ENCODE measurements at places on chromosomes 2 and 18.

DNA sequence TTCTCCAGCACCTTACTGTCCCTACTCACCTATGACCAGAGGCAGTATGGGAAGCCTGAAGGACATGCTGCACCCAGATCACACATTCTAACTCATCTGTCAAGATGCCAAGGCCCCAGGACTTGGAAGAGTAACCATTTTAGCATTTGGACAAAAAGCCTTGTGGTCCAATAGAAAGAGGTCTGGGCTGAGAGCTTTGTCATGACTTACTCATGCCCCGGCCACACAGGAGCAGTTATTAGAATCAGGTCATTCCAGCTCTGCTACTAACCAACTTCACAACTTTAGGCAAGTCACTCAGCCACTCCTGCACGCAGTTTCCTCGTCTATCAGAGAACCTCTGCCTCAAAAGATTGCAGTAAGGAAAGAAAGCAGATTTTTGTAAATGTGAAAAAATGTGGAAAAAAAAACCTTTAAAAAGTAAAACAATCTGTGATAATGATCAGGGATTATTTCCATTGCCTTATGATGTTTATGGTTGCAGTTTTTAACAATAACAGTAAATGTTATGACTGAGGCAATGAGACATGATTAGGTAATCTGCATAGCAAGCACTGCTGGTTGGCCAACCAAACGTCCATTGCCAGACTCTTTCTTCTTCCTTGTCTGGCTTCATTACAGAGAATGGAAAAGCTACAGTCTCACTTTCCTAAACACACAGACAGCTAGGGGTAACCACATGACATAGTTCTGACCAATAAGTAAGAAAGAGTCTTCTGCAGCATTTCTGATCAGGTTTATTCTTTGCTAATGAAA, 255.4 kb upstream of the CHAC2 start:
- no peak for DNase-seq

- DNase-seq, result no peak
Observed at GRCh38 chr2:121179467-121179866, 105.5 kb downstream of the TFCP2L1 start.

DNA sequence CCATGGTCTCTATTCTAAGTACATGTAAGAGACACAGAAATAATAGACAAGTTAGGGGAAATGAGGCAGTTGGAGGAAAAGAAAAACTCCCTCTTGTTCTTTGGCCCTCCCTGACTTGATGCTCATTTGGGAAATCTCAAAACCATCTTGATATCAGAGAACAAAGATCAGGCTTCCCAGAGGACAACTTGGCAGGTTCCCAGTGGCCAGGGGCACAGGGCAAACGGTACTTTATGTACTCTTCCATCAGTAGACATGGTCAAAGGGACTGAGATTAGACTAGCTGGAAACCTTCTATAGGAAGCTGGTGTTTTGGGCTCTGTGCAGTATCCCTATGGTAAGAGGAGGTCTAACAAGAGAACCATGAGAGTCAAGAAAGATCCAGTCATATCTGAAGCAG, 56.6 kb downstream of the NCKAP5 start:
- no peak for DNase-seq

- no peak for DNase-seq
Observed at GRCh38 chr18:50707855-50708469, 111.9 kb downstream of the MRO start.

GRCh38 chr2:61158356-61158955, 3.5 kb upstream of the C2orf74 start:
- no peak for DNase-seq

GRCh38 chr2:160345071-160345764, 145.1 kb upstream of the ITGB6 start:
- DNase-seq, result no peak

DNA sequence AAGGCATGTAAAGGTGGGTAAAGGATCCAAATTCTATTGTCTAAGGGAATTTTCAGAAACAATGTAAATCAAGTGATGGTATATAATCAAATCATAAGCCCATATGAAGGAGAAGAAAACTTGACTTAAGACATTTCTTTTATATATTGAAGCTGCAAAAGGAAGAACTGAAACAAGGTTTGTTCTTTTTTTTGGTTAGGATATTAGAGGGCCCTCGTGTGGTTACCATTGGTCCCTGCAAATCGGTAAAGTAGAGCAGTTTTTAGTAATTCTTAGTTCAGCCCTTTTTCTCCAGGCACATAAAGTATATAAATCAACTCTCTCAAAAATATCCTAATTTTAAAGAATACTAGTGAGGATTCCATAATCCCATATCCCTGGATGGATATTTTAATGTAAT, 105.6 kb upstream of the STK17B start:
- peak; percentile 39 for DNase-seq

- DNase-seq, result no peak
Observed at GRCh38 chr2:15357186-15357585, 203.9 kb downstream of the NBAS start.

DNA sequence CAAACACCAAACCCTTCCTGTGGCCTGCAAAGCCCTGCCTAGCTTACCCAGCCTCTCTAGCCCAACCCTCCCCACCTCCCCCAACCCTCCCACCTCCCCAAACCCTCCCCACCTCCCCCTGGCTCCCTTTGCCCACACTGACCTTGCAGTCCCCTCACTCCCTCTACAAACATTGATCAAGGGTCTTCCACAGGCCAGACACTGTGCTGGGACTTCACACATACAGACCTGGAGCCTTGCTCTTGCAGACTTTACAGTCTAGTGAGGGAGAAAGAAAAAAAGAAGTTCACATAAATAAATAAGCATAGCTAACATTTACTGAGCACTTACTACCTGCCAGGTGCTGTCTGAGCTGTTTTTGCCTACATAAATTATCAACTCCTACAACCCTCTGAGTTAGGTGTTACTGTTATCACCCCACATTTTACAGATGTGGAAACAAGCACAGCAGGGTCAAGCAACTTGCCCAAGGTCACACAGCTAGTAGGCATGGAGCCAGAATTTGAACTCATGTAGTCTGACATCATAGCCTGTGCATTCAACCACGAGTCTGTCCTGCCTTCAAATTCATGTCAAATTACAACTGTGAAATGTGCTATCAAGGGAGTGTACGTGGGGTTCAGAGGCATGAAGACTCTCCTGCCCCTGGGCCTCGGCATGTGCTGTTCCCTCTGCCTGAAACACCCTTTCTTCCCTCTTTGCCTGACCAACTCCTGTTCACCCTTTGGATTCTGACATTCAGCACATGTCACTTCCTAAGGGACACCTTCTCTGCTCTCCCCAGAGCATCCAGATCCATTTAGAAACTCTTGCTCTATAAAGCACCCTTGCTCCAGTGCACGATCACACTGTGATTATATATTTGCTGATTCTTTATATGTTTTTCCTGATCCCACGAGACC, 209.9 kb downstream of the TNS1 start:
- DNase-seq, result no peak

DNA sequence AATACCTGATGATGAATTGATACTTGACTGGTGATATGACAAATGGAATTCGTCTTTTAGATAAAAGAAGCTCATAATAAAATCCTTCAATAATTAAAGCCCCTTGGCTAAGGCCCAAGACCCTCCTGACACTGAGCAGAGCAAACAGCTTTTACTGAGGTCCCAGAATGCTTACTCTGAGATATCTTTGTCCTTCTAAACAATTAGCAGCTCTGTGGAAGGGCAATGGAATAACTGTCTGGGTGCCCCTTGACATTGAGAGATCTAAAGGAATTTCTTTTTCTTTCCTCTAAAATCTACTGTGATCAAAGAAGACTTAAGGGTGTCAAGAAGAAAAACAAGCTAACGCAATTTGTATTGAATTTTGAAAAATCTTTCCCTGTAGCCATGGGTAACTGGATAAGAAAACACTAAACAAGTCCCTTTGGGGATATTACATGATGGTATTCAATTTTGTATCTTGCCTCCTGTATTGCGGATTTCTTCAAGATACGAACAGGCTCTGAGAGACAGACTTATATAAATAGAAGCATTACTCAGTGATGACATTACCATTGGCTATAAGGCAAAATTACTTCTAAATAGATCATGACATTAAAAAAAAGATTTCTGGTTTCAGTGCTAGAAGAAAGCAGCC, 128.8 kb downstream of the MREG start:
- no peak for DNase-seq

- DNase-seq, result no peak
Observed at GRCh38 chr2:96530474-96531357, 5.8 kb upstream of the ARID5A start.

- no peak for DNase-seq
Observed at GRCh38 chr18:2237706-2238105, 333.6 kb downstream of the METTL4 start.

- DNase-seq, result no peak
Observed at GRCh38 chr2:117058366-117058765, 756.1 kb upstream of the DDX18 start.

- peak; percentile 16 for DNase-seq
Observed at GRCh38 chr2:20781656-20782265, 41.1 kb downstream of the LDAH start.

GRCh38 chr2:20578266-20578894, 72.5 kb downstream of the HS1BP3 start:
- DNase-seq, result no peak

DNA sequence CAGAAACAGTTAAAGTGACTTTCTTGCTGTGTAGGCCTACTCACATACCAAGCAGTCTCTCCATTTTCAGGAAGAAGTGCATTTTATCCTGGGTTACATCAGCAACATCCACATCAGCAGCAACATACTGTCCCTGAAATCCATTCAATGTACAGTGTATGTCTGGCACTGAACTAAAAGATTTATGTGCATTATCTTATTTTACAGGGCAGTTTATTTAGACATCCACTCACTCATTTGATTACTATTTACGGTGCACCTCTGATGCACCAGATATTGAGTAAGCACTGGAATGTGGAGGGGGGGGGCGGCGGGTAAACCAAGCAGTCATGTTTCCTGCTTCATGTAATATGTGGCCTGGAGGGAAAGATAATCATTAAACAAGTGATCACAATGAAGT, 1128.2 kb downstream of the BCL11A start:
- no peak for DNase-seq

- DNase-seq, result no peak
Observed at GRCh38 chr2:48272199-48272598, 257.8 kb upstream of the STON1 start.

DNA sequence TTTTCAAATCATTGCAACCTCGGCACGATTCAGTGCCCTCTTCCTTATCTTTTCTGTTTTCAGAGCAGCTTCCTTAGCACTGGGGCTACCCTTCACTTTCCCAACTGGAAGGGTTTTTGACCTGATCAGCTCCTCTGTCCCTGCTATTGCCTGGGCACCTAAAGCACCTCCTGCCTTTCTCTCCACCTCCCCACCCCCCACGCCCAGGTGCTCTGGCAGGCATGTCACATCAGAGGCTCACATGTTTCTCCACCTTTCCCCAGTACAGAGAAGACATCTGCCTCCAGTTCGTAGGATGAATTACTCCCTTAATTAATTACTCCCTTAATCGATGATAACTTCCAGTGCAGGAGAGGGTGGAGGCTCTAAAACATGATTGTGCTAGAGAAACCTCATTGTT, 88.7 kb upstream of the LCLAT1 start:
- no peak for DNase-seq

DNA sequence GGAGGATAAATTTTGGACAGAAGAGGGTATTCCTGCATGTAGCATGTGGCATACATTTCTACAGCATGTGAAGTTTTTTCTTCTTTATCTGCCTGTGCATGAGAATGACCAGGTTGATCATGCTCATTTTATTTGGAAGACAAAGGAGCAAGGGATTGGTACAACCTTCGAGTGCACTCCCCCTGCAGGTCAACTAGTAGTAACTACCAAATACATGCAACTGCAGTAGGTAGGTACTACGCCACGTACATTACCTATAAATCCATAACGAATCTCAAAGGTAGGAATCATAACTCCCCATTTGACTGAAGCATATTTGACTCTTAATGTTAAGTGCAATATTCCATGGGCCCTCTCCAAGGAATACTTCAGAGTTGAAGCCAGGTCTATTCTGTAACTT, 763.9 kb downstream of the TSN start:
- DNase-seq, result no peak

DNA sequence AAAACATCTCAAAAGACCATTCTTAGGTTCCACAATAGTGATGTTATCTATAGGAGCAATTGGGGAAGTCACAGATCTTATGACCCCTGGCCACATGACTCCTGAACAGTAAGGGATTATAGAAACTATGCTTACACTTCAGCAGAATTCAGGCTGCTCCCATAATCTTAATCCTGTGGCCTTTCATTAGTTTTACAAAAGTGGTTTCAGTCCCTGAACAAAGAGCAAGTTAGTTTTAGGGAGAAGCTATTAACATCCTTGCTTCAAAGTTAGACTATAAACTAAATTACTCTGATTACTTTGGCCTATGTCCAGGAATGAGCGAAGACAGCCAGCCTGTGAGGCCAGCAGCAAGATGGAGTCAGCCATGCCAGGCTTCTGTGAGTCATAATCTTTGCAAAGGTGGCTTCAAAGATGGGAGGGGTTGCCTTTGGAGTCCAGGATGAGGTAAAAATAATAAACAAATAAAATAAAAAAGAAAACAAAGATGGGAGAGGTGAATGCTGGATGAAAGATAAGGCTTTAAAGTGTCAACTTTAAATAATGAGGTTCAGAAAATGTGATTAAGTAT, 168.7 kb upstream of the NDUFV2 start:
- DNase-seq, result no peak

DNA sequence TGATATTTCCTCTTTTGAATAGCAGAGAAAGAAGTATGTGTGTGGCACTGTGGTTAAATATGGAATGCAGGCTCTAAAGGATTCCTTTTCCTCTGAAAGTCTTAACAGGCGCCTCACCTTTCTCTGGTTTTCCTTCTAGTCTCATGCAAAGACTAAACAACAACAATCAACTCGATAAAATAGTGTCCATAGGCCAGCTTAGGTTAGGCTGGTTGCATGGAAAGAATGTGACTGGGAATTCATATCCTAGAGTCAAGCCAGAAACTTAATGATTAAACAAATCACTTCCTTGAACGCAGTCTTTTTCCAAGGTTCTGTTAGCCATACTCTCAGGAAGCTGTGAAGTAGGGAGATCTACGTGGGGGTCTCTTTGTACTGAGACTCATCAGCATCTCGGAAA, 800.8 kb upstream of the ID2 start:
- no peak for DNase-seq

DNA sequence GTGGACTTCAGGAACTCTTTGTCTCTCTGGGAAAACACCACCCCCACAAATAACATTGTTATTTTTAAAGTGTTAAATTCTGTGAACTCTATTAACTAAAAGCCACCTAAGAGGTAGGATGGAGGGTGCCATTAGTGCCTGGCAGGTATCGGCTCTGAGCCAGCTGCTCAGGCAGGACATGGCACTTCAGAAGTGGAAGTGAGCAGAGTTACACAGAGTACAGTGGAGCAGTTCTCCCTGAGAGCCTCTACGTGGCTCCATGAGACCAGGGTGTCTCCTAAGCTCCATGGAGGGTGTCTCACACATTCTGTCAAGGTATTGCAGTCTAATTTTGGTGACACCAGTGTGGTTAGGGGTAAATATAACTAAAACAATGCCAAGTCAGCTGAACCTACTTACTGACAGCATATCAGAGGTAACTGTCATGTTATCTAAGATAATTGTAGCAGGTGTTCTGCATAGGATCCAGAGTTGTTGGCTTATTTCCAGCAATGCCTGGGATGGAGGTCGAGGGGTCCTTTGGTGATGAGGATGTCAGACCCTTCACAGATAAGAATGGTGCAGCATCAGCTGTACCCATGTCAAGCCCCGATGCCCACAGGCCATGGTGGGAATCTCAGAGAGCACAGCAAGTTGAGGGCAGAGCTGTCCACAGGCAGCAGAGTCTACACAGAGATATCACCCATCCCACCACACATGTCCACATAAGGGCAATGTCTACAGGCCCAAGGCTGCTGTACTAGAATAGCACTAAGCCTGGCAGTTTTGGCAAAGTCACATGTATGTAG, 8.6 kb upstream of the MALL start:
- no peak for DNase-seq

GRCh38 chr2:168304024-168304681, 56.8 kb upstream of the STK39 start:
- DNase-seq, result no peak

Data from GM20000 (cell line).